ENCODE measurements at places on chromosomes 1 and 21.

DNA sequence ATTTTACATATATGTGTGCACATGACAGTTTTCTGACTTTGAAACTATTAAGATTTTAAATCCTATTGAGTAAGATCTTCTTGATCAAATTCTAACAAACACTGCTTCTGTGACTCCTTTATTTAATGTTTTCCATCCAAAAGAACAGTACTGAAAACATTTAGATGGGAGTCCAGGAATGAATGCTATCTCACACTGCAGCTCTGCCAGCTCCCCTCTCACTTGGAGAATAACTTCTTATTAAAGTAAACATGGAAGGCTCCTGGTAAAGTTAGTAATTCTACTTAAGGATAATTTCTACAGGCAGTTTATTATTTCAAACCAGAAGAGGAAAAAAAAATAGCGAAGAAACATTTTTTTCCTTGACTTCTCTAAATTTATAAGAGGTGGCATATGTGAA is 349.1 kb downstream of the DPYD start:
- DNase-seq: no peak

DNA sequence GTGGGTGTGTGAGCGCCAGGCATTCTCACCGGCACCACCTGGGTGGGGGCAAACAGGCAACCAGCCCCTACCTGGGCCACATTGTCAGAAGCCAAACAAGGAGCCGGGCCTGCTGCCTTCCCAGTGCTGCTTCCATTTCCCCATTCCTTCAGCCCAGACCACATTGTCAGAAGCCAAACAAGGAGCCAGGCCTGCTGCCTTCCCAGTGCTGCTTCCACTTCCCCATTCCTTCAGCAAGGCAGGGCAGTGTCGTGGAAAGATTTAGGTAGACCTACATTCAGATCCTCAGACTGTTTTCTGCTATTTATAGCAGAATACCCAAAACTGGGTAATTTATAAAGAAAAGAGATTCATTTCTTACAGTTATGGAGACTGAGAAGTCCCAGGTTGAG is 47.0 kb upstream of the EFHD2 start:
- peak; percentile 68 for DNase-seq

GRCh38 chr1:5992814-5993555 is 760 bp upstream of the NPHP4 start:
- DNase-seq: no peak

- no peak for DNase-seq
Measured at GRCh38 chr1:7121622-7121988, 336.4 kb downstream of the CAMTA1 start.

GRCh38 chr1:20194224-20194623 is 7.9 kb upstream of the PLA2G2C start:
- no peak for DNase-seq

DNA sequence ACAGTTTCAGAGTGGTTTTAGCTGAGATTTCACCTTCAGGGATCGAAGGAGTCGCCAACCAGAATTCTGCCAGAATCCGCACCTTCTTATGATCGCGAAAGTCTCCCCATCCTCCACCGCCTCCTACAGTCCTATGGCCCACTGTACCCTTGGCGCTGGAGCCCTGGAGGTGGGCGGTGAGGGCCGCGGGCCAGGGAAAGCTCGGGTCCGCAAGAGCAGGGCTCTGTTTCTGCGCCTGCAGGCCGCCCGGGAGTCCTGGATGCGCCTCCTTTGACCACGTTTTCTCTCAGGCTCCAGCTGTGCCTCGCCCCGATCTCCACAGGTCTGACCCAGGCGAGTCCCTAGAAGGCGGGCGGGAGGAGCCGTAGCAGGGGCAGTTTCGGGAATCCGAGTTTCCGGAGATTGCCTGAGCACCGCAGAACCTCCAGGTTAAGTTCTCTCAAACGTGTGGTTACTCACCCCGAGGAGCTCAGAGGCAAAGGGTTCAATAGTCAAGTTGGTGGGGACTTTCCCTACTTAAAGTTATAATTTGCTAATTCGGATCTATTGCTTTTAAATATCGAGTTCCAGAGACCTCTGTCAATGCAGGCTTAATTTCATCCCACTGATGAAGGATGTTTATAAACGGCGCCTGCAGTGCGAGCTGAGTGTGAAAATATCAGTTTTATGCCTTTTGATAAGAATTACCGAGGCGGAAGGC is 3.2 kb upstream of the LHX8 start:
- no peak for DNase-seq

GRCh38 chr1:209168204-209168603 is 415.3 kb upstream of the CAMK1G start:
- DNase-seq: no peak

GRCh38 chr1:65063025-65063424 is 85.0 kb upstream of the AK4 start:
- no peak for DNase-seq

- DNase-seq: no peak
Measured at GRCh38 chr1:116152950-116153691, 41.9 kb downstream of the MAB21L3 start.

DNA sequence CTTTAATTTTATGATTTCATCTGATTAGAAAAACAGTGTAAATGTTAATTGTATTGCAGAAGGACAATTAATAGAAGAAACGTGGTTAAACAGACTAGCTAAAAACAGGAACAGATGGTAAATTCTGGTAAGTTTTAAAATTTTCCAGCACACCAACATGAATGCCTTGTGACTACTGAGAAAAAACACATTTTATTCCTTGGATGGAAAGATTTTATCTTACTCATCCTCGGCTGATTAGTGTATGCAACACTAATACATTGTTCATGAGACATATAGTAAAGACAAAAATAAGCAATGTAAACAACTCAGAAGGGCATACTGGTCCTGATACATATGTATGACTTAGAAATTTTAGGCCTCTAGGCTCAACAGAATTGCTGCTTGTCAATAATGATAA is 4.9 kb upstream of the AK5 start:
- no peak for DNase-seq

DNA sequence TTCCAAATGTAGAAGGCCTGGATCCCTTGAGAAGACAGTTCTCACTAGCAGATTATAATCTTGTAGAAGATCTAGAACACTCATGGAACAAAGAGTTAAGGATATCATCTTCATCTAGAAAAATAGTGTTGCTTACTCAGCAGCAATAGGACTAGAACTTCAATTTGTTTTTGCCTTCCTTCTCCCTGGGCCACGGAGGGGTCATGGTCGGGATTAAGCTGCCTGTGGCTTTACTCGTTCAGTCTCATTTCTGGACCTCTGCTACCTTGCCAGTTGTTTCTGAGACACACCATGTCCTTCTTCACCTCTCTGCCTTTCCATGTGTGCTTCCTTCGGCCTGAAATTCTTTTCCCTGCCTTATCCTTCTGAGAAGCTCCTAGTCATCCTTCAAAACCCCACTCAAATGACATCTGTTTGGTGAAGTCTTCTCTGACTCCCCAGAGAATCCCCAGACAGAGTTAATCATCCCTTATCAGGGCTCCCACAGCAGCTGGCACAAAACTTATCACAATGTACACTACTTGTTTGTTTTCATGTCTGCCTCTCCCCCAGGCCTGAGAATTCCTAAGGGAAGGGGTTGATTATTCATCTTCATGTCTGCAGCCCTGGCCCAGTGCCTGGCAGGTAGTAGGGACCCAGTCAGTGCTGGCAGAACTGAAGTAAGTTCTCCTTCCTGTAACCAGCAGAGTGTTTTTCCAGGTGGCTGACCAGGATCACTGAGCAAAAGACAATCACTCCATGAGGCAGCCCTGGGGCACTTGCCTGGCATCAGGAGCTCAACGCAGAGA is 15.5 kb upstream of the SNX27 start:
- no peak for DNase-seq

DNA sequence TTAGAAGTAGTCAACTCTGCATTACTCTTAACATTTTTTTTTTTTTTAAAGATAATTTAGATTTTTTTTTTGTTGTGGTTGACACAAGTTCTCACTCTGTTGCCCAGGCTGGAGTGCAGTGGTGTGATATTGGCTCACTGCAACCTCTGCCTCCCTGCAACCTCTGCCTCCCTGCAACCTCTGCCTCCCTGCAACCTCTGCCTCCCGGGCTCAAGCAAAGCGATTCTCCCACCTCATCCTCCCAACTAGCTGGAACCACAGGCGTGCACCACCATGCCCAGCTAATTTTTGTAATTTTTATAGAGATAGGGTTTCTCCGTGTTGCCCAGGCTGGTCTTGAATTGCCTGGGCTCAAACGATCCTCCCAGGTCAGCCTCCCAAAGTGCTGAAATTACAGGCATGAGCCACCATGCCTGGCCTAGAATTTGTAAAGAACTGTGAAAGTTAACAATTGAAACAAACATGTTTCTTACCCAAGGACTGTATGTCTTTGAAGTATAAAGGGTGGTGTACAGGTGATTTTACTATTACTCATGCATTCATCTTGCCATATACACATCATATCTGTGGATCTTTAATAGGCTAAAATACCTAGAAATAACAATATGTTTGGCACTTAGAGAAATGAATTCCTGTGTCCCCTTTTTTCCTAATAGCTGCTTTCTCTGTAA is 114.7 kb downstream of the ATP5PO start:
- no peak for DNase-seq

- no peak for DNase-seq
Measured at GRCh38 chr1:53384796-53385195, 56.9 kb upstream of the LRP8 start.

DNA sequence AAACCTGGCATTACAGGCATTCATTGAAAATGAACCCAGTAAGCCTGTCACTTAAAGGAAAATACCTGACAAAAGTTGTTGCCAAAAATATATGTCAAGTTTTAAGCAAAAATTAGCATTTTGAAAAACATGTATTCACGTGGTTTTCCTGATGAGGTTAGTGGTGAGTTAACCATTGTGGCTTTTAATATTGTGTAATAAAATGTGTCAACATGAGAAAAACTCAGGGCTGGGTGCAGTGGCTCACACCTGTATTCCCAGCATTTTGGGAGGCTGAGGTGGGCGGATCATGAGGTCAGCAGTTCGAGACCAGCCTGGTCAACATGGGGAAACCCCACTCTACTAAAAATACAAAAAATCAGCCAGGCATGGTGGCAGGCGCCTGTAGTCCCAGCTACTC is 731.4 kb downstream of the KCNT2 start:
- no peak for DNase-seq

DNA sequence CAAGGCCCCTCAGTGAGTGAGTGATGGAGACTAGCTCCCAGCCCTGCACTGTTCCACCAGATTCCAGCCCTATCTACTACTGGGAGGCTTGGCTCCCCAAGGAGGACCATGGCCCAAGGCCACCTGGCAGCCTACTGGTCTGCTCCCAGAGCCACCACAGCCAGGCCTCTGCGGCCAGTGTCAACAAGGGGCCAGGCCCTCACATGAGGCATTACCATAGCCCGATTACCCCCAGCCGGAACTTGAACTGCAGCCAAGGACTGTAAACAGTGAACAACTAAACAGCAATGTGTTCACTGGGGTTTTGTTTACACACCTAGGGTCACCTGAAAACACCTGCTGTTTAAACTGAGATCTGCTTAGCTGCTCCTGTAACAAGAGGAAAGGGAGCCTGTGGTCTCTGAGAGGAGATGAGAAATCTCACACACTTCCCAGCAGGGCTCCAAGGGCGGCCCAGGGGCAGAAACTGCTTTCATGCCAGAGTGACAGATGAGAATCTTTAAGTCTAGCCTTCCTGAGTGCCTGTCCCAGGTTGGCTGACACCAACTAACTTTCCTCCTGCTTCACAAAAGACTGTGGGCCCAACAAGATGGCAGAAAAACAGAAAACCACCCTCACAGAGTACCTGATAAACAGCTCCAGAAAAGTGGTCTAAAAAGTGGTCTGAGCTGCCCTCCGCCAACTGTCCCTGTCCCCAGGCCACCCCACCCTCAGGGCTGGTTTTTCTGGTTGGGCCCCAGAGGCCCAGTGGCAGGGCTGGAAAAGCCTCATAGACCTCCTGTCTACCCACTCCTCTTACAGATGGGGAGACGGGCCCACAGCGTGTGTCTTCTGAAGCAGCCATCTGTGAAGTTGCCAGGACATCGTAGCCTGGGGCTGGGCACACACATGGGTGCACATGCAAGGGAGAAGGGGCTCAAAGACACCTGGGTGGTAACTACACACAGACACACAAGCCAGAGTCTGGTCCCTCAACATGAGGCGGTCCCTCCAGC is 28.8 kb downstream of the MEF2D start:
- no peak for DNase-seq

GRCh38 chr1:54766726-54767125 is 2.4 kb upstream of the PARS2 start:
- DNase-seq: no peak

DNA sequence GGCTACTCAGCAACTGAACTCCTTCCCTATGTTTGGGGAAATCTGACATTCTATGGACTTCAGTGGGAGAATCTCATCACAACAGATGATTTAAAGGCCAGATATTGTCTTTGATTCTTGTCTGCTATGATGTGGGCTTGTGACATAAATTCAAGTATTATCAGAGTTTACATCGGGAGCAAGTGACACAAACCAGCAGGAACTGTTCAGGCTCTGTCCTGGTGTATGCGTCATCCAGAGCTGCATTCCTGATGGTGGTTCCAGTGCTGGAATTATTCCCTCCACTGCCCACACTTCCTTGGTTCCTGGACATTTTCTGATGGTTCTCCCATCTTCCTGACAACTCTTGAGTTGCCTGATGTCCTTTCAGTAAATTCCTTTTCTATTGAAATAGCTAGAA is 10.8 kb upstream of the LSM10 start:
- no peak for DNase-seq

DNA sequence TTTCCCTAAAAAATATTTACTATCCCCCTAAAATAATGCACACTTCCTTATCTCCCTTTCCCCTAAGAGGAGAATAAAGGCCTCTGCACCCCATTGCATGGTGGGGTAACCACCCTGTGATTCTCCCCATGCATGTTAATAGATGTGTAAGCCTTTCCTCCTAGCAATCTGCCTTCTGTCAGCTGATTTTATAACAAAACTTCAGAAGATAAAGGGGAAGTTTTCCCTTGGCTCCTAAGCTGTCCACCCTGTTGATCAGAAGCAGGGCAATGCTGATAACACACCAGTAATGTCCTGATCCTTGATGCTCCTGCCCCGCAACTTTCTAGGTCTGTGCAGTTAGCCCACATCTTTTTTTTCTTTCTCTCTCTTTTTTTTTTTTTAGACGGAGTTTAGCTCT is 11.4 kb upstream of the RNF187 start:
- DNase-seq: peak; percentile 46

GRCh38 chr1:174769961-174770549 is 229.7 kb upstream of the CACYBP start:
- DNase-seq: peak; percentile 57

- DNase-seq: no peak
Measured at GRCh38 chr1:11741919-11742558, 6.1 kb downstream of the AGTRAP start.

GRCh38 chr1:173768827-173769226 is 54.0 kb downstream of the KLHL20 start:
- DNase-seq: no peak

DNA sequence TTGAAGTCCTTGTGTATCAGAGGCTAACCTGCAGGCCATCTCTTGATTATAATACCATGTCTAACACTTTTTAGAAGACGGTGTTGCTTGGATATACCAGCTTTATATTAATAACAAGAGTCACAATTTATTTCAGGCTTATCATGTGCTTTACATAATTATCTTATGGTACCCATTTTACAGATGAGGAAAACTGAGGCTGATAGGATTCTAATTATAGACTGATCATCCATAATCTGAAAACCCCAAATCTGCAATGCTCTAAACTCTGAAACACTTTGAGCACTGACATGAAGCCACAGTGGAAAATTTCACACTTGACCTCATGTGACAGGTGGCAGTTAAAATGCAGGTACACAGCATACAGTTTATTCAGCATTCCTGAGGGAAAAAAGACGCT is 7.2 kb upstream of the RPL11 start:
- DNase-seq: no peak
